Upper lobe of right lung (tissue), 1 donor: ENCODE measurements at places on chromosomes 12 and 14. TPM values are rescaled to one million over a fixed set of nuclear protein-coding genes. Genes with fewer than 3 reads are reported as not detected.

Gene RD3L
- total RNA-seq = not detected

Gene SLC25A21
- total RNA-seq = 0.35 TPM

Gene ZFYVE1
- 21.6 TPM for total RNA-seq

Gene KRT6A
- 3.0 TPM for total RNA-seq

DNA sequence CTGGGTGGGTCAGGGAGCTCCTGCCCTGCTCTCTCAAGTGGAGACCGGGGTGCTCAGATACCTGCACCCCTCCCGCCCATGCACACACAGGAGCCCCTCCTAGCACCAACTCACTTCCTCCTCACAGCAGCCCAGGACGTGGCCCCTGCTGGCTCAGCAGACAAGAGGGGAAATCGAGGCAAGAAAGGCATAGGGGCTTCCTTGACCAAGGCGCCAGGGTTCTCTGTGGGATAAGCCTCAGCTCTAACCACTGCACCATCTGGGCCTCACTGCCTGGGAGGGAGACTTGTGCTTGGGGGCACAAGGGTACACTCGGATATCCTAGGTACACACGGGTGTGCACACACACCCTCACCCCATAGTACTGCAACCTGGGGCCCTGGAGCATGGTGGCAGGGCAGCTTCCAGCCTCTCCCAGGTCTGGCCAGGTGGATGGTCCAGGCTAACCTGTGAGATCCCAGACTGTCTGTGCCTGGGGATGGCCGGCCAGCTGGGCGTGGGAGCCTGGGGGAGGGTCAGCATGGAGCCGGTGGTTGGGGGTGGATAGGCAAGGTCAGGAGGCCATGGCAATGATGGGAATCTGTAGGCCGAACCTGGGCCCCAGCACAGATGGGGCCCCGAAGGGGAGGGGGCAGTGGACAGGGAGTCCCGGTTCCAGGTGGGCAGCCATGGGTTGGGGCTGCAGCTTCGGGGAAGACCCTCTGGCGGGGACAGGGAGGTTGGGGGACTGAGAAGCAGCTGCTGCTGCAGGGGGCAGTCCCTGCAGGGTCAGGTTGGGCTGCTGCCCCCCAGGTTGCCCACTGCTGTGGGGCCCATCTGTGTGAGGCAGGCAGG lies 312.4 kb downstream of the TMEM121 start:
- no peak overlapping the region for H3K27ac ChIP-seq
- DNase-seq = peak; percentile 46
- no peak overlapping the region for H3K4me3 ChIP-seq
- no peaks in the 10 kb centered on the region for H3K36me3 ChIP-seq

DNA sequence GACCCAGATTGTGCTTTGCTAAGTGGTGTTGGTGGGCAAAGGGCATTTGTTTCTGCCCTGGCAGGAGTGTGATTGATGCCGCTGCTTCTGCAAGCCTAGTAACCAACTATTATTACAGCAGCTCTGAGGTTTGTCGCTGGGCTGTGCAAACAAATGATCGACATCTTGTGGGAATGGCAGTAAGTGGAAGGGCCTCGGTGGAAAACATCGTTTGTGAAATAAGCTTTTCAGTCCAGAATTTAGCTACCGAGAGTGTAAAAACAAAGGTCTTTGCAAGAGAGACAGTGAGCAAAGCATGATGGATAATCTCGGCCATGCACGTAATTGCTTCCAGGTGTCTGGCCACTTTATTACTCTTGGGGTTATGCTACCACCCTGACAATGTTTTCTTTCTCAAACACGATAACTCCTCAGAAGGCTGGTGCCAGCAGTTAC lies 397.7 kb upstream of the PRICKLE1 start:
- DNase-seq = no peak
- no peak overlapping the region for H3K4me3 ChIP-seq
- H3K36me3 ChIP-seq = no peaks in the 10 kb centered on the region

GRCh38 chr12:125129591-125130255 lies 64.5 kb downstream of the AACS start:
- no peaks in the 10 kb centered on the region for H3K27me3 ChIP-seq
- H3K27ac ChIP-seq = no peak overlapping the region
- DNase-seq = no peak
- H3K4me1 ChIP-seq = no peaks in the 10 kb centered on the region
- H3K4me3 ChIP-seq = no peak overlapping the region
- H3K36me3 ChIP-seq = no peaks in the 10 kb centered on the region

GRCh38 chr14:76546426-76547221 lies 170.7 kb downstream of the ESRRB start:
- peaks cover 12% of the 10 kb centered on the region for H3K27me3 ChIP-seq
- no peak overlapping the region for H3K4me3 ChIP-seq
- H3K4me1 ChIP-seq = no peaks in the 10 kb centered on the region
- no peak for DNase-seq
- H3K36me3 ChIP-seq = no peaks in the 10 kb centered on the region
- no peak overlapping the region for H3K27ac ChIP-seq

DNA sequence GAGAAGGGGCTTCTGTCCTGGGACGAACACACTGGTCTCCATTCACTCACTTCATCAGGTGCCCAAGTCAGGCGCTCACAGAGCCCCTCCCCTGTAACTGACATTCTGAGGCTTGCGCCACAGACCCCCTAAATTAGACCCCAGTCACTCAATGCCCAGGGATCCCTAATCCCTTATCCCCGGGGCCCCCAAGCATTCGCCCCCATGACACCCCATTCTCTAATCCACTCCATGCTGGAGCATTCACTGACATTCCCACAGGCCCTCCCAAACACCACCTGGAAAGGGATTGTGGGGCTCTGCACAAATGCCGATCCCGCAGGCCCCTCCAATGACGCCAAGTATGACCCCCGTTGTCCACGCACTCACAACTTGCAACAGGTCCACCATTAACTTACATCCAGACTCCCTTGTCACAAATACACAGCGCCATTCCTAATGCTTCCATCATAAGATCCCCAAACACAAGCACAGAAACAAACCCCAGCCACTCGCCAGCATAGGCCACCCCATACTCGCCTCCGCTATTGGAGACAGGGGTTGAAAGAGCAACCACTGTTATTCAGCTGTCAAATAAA lies 1.5 kb downstream of the ZNF605 start:
- no peaks in the 10 kb centered on the region for H3K27me3 ChIP-seq
- DNase-seq = no peak
- H3K4me3 ChIP-seq = peak overlapping the region; percentile 80

GRCh38 chr14:29892327-29892726 lies 35.3 kb downstream of the PRKD1 start:
- no peak overlapping the region for H3K27ac ChIP-seq
- DNase-seq = no peak
- no peaks in the 10 kb centered on the region for H3K27me3 ChIP-seq
- H3K4me1 ChIP-seq = no peaks in the 10 kb centered on the region

DNA sequence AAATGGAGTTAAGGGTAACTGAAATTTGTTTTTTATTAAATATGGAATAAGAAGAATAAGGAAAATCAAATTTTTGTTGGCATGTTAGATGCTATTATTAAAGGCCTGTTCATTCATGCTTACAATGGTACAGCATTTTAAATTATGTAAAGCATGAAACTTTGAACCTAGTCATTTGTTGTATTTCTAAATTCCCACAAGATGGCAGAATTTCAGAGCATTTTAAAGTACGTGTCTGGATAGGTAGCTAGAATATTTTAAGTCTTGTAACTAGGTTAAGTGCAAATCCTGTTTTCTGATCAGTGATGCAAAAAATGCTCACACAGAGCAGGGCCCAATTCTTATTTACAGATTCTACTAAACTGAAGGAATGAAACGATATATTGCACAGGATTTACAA lies 585.6 kb upstream of the MIS18BP1 start:
- no peaks in the 10 kb centered on the region for H3K27me3 ChIP-seq
- H3K4me3 ChIP-seq = no peak overlapping the region
- H3K36me3 ChIP-seq = no peaks in the 10 kb centered on the region
- DNase-seq = no peak

DNA sequence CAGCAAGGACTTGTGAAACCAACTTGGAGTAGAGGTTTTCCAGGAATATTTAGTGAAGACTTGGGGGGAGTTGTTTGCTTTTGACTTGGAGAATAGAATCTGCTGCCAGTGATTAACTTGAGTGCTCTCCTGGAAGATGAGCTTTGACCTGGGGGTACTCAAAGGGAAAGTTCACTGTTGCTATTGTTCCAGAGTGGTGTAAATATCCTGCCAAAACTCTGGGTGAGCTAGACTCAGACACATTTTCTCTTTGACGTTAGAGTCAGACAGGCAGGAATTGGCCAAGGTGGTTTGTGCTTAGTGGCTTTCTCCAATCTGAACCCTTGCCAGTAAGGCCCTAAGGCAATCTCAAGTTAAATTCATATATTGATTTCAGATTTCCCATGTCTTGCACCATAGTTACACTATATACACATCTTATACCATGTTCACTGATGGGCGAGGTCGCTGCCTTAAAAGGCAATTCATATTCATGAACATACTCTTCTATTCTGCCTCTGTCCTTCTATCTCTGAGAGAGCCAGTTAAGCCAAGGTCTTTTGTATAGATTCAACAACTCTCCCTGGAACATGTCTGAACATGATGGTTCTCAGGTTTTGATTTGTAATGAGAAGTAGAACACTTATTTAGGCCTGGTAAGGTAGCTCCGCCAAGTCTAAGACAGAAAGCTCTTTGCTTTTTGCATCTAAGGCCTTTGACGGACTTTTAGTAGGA lies 204.6 kb upstream of the SLC38A2 start:
- H3K27me3 ChIP-seq = no peaks in the 10 kb centered on the region
- no peak overlapping the region for H3K27ac ChIP-seq
- H3K36me3 ChIP-seq = no peaks in the 10 kb centered on the region
- no peak overlapping the region for H3K4me3 ChIP-seq
- H3K4me1 ChIP-seq = peaks cover 5% of the 10 kb centered on the region

- no peak overlapping the region for H3K4me3 ChIP-seq
- H3K27ac ChIP-seq = no peak overlapping the region
- H3K27me3 ChIP-seq = no peaks in the 10 kb centered on the region
Observed at GRCh38 chr14:22456998-22457594, 131.9 kb downstream of the DAD1 start.

GRCh38 chr14:77883131-77883846 lies 83.4 kb downstream of the ADCK1 start:
- H3K27me3 ChIP-seq = no peaks in the 10 kb centered on the region
- DNase-seq = no peak
- no peaks in the 10 kb centered on the region for H3K36me3 ChIP-seq
- H3K4me3 ChIP-seq = no peak overlapping the region
- no peaks in the 10 kb centered on the region for H3K4me1 ChIP-seq
- no peak overlapping the region for H3K27ac ChIP-seq

DNA sequence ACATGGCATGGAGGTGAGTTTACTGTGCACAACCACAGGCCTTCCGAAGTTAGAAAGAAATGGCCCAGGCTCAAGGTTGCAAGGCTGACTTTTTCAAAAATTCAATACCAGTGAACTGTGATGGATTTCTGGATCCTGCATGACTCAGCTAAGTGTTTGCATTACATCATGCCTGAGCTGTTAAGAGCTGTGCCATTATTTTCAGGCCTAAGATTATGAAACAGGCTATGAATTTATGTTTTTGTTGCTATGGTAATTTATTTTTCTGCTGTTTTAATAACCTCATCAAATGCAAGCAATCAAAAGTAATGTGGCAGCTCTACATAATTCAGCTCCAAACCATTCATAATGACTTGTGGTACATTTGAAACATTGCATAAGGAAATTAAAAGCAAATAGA lies 457.7 kb upstream of the TMEM132C start:
- no peaks in the 10 kb centered on the region for H3K36me3 ChIP-seq
- no peak for DNase-seq
- H3K4me3 ChIP-seq = no peak overlapping the region
- H3K27me3 ChIP-seq = no peaks in the 10 kb centered on the region
- H3K4me1 ChIP-seq = no peaks in the 10 kb centered on the region

DNA sequence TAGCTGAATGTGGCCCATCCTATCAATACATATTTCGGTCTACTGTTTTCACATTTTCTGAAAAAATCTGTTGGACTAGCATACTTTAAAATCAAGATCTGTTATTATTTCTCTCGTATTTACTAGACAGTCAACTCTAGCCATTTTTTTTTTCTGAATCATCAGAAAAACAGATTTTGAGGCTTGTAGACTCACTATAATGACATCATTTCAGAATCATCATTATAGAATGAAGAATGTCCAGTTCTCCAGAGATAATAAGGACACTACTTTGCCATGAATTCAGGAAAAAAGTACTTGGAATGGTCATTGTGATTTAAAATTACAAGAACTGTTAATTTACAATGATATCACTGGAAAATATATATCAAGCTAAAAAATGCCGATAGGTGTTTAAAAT lies 589.8 kb downstream of the KCNH5 start:
- H3K27ac ChIP-seq = no peak overlapping the region
- H3K27me3 ChIP-seq = no peaks in the 10 kb centered on the region
- no peaks in the 10 kb centered on the region for H3K36me3 ChIP-seq
- DNase-seq = no peak
- H3K4me1 ChIP-seq = no peaks in the 10 kb centered on the region

DNA sequence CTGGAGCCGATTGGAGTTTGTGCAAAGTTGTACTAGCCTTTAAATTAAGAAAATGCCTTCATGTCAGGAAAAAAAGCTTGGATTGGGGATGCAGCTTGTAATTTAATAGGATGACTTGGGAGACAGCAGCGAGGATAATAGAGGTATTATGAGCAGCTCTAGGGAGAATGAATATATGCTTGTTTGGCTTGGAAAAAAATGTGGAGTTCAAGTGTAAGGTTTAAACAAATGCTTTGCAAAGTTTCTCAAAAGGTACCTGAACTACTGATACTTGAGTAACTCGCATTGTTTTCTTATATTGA lies 65.3 kb upstream of the RASSF3 start:
- no peak overlapping the region for H3K4me3 ChIP-seq
- DNase-seq = no peak
- no peaks in the 10 kb centered on the region for H3K36me3 ChIP-seq
- H3K27ac ChIP-seq = no peak overlapping the region

DNA sequence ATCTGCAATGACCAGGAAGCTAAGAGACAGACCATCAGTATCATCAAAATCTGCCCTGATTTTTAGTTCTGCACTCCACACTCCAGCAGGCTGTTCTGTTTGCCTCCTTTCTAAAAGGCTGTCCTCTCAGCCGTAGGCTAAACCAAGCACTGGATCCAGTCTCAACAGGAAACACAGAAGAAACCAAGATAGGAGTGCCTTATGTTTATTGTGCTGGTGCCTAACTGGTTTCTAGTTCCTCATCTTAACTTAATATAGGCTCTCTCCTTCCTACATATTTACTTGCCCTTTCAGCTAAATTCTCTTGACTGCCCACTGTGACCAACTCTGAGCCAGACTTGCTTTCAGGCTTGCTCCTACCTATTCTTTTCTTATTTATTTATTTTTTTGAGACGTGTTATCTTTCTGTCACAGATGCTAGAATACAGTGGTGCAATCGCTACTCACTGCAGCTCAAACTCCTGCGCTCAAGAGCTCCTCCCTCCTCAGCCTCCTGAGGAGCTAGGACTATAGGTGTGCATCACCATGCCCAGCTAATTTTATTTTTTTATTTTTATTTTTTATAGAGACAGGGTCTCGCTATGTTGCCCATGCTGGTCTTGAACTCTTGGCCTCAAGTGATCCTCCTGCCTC lies 30.8 kb downstream of the GALNT4 start:
- H3K27me3 ChIP-seq = no peaks in the 10 kb centered on the region
- DNase-seq = no peak
- no peak overlapping the region for H3K4me3 ChIP-seq
- H3K36me3 ChIP-seq = peaks cover 5% of the 10 kb centered on the region

DNA sequence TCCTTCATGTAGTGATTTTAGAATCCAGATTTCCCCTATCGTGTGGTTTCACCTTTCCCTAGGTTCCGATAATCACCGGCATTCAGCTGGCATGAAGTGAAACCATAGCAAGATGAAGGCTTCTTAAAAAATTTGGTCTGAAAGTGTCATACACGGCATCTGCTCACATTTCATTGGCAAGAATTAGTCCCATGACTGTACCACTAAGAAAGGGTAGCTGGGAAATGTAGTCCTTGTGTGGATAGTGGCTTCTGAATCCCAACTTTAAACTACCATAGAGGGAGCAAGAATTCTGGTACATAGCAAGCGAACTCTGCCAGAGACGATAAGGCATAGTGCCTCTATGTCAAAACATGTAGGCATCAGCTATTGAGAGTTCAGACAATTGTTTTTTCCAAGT lies 360.1 kb upstream of the TBX3 start:
- DNase-seq = no peak
- no peak overlapping the region for H3K27ac ChIP-seq
